ENCODE measurements at places on chromosomes 3 and 15.

- DNase-seq, result no peak
Observed at GRCh38 chr3:112987710-112988334, 3.0 kb upstream of the GTPBP8 start.

DNA sequence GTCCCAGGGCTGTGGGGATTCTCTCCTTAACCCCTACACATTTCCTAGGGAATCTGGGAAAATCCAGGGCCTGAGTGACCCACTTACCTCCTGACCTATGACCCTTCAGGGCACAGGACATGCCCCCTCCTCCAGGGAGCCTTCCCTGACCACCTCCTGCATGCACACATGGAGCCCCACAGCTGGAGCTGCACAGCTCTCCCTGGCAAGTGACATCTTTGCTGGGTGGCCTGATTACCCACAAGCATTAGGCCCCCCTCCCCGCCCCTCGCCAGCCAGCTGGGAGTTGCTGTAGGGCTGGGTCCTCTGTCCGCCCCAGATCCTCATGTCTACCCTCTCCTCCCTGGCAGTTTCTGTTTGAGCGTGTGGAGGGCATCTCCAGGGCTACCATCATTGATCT is 21.4 kb downstream of the HDAC11 start:
- peak; percentile 62 for DNase-seq

- DNase-seq, result no peak
Observed at GRCh38 chr15:65819563-65819960, 27.5 kb upstream of the DENND4A start.

- no peak for DNase-seq
Observed at GRCh38 chr3:24945563-24945962, 450.9 kb upstream of the THRB start.

- no peak for DNase-seq
Observed at GRCh38 chr3:62774221-62774620, 101.0 kb downstream of the CADPS start.

- no peak for DNase-seq
Observed at GRCh38 chr3:177229791-177230190, 32.5 kb upstream of the TBL1XR1 start.

DNA sequence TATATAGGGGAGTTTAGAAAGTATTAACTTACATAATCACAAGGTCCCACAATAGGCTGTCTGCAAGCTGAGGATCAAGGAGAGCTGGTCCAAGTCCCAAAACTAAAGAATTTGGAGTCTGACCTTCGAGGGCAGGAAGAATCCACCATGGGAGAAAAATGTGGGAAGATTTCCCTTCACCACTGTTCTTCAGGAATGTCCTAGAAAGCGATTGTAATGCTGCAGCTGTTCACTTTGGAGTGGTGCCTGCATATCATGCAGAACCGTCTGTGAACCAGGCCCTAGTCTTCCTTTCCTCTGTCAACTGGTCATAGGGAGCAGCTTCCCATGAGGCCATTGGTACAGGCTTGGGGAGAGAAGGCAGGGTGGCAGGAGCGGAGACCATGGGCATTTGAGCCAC is 497.9 kb upstream of the ARPP21 start:
- no peak for DNase-seq

GRCh38 chr3:37984596-37984995 is 6.0 kb upstream of the VILL start:
- DNase-seq, result peak; percentile 37

GRCh38 chr3:125128861-125129501 is 73.2 kb upstream of the HEG1 start:
- DNase-seq, result no peak

DNA sequence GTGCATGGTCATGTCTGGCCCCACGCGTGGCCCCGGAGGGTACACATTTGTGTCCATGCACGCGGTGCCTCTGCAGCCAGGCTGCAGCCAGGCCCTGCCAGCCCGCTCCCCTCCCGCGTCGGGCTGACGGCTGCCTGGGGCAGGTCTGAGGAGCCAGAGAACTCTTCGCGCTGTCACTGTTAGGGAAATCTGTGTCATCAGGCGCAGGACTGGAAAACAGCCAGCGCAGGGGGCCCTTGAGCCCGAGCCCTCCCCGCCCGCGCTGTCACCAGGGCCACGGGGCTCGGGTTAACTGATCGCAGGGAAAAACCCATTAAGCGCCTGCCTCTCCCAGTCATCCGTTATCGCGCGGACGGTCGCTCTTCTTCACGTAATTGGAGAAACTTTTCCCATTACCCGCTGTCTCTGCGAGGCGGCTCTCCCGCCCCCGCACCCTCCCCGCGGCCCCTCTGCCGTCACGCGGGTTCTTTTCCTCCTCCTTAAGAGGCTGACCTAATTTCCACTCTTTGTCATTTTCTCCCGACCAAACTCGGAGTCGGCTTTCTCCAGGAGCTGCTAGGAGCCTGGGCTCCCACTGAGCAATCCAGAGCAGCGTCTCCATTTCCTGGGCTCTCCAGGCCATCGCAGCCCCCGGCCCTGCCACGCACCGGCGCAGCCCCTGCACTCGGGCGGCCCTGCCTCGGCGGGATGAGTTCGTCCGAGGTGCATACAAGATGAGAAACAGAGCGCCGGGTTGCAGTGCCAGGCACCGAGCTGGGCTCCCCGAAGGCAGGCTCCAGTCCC is 57.5 kb upstream of the PRR23E start:
- peak; percentile 85 for DNase-seq

- no peak for DNase-seq
Observed at GRCh38 chr15:39188930-39189329, 391.9 kb upstream of the THBS1 start.

- DNase-seq, result no peak
Observed at GRCh38 chr15:71755092-71755970, 55.0 kb upstream of the NR2E3 start.

- no peak for DNase-seq
Observed at GRCh38 chr3:54758461-54758860, 169.4 kb downstream of the LRTM1 start.

DNA sequence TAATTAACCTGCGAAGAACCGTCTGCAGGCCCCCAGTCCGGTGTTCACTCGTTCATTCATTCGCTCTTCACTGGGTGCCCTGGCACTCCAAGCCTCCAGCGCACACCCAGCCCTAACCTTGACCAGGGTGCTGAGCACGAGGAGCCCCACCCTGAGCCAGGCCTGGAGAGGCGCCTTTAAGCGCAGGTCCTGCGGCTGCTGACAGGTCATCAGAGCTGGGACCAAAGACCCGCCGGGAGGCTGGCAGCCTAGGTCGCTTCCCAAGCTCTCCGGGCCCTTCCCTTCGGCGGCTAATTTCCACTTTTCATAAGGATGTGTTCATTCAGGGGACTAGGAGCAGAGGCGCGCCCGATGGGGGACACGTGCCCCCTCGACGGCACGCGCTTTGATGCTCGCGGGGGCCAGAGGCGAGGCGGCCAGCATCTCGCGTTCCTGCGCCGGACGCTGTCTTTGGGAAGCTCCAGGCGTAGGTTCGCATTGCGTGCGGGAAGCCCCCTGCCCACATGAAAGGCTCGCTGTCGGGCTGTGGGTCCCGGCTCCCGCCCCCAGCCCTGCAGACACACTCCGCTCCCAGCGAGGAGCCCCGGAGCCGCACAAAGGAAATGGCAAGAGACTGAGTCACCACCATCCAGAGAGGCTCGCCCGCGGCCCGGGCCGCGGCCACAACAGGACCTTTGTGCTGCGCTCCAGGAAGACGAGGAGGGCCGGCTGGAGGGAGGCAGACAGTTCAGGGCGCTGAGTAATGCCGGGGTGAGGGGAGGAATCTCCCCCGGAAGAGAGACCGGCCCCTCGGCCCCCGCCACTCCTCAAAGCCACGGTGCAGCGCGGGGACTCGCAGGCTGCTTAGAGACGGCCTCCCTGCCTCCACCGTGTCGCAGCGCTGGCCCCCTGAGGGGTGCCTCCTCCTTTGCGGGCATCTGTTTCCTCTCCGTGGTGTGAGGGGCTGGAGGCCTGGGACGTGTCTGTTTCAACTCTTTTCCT is 266.4 kb upstream of the HES1 start:
- peak; percentile 79 for DNase-seq

- no peak for DNase-seq
Observed at GRCh38 chr15:74122403-74123130, 7.8 kb upstream of the ISLR2 start.

- no peak for DNase-seq
Observed at GRCh38 chr3:150528354-150528797, 17.9 kb downstream of the SERP1 start.

DNA sequence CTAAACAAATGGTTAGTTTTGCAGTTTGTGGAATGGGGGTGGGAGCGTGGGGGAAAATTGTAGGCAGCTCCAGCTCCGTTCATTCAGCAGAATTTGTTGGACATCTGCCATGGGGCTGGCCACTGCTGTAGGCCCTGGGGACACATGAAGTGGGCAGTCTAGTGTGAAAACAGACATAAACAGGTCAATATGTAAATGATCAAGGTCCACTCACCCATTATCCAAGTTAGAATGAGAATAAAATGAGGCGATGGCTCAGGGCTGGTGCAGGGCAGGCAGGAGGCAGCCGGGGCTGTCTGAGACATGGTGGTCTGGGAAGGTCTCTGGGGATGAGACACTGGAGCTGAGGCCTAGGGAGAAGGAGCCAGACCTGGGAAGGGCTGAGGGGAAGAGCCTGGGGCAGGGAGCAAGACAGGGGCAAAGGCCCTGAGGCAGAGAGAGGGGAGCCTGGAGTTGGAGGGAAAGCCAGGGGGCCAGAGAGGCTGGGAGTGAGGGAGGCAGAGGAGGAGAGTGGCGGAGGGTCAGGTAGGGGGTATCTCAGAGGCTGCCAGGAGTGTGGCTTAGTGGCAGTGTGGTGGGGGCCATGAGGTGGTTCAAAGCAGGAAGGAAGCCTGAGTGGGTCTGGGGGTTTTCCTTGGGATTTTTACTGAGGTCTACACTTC is 6.2 kb upstream of the SLC6A6 start:
- DNase-seq, result no peak

GRCh38 chr15:77568973-77569728 is 63.6 kb downstream of the LINGO1 start:
- DNase-seq, result no peak

DNA sequence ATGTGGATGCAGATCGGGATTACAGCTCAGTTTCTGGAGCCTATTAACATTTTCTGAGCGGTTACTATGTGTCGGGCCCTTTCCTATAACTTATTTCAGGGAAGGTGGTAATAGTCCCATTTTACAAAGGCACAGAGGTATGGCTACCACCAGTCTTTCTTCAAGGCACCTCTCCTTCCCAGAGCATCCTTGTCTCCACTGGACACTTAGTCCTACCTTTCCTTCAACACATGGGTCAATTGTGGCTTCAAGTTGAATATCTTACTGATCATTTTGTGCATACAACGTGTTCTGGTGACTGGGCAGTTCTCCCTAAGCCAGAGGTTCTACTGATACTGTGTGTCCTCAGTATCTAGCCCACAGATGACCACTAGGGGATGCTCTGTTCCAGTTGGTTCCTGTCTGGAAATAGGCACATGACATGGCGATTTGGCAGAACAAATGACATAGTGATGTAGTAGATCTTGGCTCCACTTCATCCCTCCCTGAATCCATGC is 60.7 kb upstream of the CMTM8 start:
- no peak for DNase-seq

DNA sequence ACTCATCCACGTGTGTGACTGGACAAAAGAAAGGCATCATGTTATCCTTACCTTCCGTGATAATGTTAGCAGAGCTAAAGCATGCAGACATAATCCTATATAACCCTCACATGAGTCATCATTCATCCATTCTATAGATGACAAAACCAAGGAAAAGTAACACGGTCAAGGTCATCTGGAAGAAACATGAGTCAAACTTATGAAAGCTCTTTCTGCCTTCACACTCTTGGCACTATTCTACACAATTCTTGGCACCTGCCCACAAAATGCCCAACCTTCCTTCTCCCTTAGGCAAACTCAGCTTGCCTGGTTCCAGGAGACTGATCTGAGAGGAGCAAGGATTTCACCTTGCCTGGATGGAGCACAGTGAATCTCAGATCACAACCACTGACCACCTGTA is 66.9 kb downstream of the PRICKLE2 start:
- DNase-seq, result no peak

GRCh38 chr3:127542441-127542952 is 48.0 kb downstream of the TPRA1 start:
- DNase-seq, result no peak

DNA sequence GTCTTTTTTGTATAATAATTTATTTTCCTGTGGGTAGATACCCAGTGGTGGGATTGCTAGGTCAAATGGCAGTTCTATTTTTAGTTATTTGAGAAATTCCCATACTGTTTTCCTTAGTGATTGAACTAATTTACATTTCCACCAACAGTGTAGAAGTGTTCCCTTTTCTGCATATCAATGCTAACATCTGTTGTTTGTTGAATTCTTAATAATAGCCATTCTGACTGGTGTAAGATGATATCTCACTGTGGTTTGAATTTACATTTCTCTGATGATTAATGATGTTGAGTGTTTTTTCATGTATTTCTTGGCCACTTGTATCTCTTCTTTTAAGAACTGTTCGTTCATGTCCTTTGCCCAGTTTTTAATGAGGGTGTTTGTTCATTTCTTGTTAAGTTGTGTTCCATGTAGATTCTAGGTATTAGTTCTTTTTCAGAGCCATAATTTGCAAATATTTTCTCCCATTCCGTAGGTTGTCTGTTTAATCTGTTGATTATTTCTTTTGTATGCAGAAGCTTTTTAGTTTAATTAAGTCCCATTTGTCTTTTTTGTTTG is 713.3 kb upstream of the EPHA6 start:
- no peak for DNase-seq

- no peak for DNase-seq
Observed at GRCh38 chr15:70792171-70792573, 28.8 kb upstream of the UACA start.

DNA sequence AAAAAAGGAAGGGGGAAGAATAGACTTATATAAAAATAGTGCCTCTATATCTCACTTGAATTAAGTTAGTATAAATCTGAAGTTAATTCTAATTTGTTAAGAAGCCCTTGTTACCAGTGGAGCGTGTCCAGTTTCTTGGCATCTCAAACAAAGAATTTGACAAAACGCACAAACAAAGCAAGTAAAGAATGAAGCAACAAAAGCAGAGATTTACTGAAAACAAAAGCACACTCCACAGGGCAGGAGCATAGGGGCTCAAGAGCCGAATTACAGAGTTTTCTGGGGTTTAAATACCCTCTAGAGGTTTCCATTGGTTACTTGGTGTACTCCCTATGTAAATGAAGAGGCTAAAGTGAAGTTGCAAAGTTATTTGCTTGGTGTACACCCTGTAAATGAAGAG is 34.0 kb upstream of the GK5 start:
- no peak for DNase-seq

GRCh38 chr3:105364128-105364527 is 2.6 kb upstream of the ALCAM start:
- DNase-seq, result no peak
